ENCODE measurements at places on chromosomes 6 and 20.

- no peak for DNase-seq
Observed at GRCh38 chr6:6969761-6970223, 138.0 kb upstream of the RREB1 start.

GRCh38 chr6:17057322-17057721 is 44.5 kb upstream of the STMND1 start:
- DNase-seq, result no peak

GRCh38 chr6:157748839-157749571 is 74.0 kb upstream of the SNX9 start:
- DNase-seq, result no peak

GRCh38 chr6:34664256-34664971 is 32.2 kb downstream of the ILRUN start:
- no peak for DNase-seq

DNA sequence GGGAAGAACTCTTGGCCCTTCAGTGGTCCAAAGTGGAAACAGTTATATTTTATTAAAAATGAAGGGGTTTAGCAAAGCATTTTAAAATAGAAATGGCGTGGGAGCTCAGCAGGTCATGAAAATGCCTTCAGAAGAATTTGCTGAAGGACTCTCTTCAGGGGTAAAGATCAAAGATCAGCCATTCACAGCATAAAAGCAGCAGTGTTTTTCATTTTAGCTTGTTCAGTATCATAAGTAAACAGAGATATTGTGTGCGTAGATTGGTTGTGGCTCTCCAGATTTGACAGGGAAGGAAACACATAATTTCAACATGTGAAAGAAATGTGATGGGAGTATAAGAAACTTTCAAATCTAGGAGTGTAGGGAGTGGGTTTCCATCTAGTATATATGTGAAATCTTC is 519.2 kb upstream of the MAP3K7 start:
- no peak for DNase-seq

GRCh38 chr6:34658605-34659265 is 37.8 kb downstream of the ILRUN start:
- no peak for DNase-seq

GRCh38 chr6:101482606-101483005 is 89.1 kb downstream of the GRIK2 start:
- DNase-seq, result no peak

DNA sequence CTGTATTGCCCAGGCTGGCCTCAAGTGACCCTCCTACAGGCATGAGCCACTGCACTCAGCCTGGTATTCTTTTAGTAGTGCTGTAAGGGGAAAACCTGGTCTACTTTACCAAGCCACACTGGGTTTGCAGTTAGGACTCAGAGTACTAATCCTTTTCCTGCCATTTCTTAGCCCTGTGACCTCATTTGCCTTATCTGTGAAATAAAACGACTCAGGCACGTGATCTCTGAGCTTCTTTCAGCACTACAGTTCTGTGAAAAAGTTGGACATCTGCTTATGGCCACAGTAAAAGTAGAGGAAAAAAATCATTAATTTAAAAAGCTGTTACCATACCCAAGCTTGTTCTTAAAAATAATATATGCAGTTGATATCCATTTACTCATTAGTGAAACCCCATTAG is 1007.5 kb downstream of the KIF16B start:
- no peak for DNase-seq
